Suprapubic skin (tissue), 4 donors: ENCODE measurements at places on chromosomes 4 and X.

DNA sequence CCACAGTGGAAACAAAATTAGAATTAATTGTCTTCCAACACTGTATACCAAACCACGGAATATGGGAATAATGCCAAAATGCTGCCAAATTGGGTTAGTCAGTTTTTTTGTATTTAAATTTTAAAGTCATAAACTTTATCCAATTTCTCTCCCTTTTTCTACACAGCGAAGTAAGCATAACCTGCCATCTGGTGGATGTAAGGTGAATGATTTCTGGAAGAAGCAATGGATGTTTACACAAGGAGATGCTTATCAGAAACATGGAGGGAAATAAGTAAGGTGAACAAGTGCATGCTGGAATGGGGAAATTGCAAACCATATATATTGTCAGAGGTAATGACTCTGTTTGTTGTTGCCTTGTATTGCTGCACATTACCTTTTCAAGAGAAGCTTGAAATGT is 691.9 kb downstream of the TECRL start:
- H3K27me3 ChIP-seq: no peaks in the 10 kb centered on the region
- no peak for DNase-seq
- no peaks in the 10 kb centered on the region for H3K36me3 ChIP-seq
- no peaks in the 10 kb centered on the region for H3K4me1 ChIP-seq
- no peak overlapping the region for H3K27ac ChIP-seq
- H3K4me3 ChIP-seq: no peak overlapping the region

GRCh38 chr4:7323461-7323871 is 111.3 kb downstream of the PSAPL1 start:
- H3K27ac ChIP-seq: no peak overlapping the region
- no peak for DNase-seq
- peaks cover 3% of the 10 kb centered on the region for H3K27me3 ChIP-seq
- H3K36me3 ChIP-seq: no peaks in the 10 kb centered on the region
- H3K4me3 ChIP-seq: no peak overlapping the region

- H3K27me3 ChIP-seq: no peaks in the 10 kb centered on the region
- no peak overlapping the region for H3K27ac ChIP-seq
- no peaks in the 10 kb centered on the region for H3K4me1 ChIP-seq
- DNase-seq: no peak
- no peaks in the 10 kb centered on the region for H3K36me3 ChIP-seq
Observed at GRCh38 chrX:123740536-123740935, 7.7 kb upstream of the THOC2 start.

- H3K4me1 ChIP-seq: peaks cover 2% of the 10 kb centered on the region
- H3K36me3 ChIP-seq: no peaks in the 10 kb centered on the region
- no peak for DNase-seq
- no peak overlapping the region for H3K27ac ChIP-seq
- H3K4me3 ChIP-seq: no peak overlapping the region
- no peaks in the 10 kb centered on the region for H3K27me3 ChIP-seq
Observed at GRCh38 chr4:86048426-86048825, 311.4 kb downstream of the MAPK10 start.

- no peak overlapping the region for H3K4me3 ChIP-seq
- DNase-seq: no peak
- H3K27ac ChIP-seq: no peak overlapping the region
- H3K27me3 ChIP-seq: no peaks in the 10 kb centered on the region
- H3K4me1 ChIP-seq: no peaks in the 10 kb centered on the region
Observed at GRCh38 chr4:7020290-7020689, 22.9 kb upstream of the TADA2B start.
